ENCODE measurements at places on chromosomes 13 and 19. TPM values are rescaled to one million over a fixed set of nuclear protein-coding genes. Genes with fewer than 3 reads are reported as not detected.

GRCh38 chr13:44573071-44573470 lies 3.1 kb downstream of the TSC22D1 start:
- no peak for DNase-seq

GRCh38 chr19:14497228-14497921 lies 1.4 kb upstream of the GIPC1 start:
- peak; percentile 51 for DNase-seq

The BCL2L12 gene
- total RNA-seq = 29.4 TPM

DNA sequence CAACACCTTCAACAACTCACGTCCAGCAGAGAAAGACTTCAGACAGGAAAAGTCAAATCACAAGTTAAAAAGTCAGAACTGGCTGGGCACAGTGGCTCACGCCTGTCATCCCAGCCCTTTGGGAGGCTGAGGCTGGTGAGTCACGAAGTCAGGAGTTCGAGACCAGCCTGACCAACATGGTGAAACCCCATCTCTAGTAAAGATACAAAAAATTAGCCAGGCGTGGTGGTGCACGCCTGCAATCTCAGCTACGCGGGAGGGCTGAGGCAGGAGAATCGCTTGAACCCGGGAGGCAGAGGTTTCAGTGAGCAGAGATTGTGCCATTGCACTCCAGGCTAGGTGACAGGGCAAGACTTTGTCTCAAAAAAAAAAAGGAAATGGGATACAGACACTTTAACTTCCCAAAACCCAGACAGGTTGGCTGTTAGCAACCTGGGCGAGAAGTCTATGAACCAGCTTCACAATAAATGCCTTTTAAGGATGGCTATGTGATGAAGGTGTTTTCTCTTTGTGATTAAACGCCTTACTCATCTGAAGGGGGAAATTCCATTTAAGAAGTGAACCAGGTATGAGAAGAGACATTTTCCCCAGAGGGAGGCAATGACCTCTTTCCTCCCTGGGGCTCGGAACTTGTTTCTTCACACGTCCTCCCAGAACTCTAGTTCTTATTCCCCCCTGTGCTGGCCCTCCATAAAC lies 80.4 kb downstream of the INSR start:
- no peak for DNase-seq

- DNase-seq = peak; percentile 98
Measured at GRCh38 chr13:67574320-67575233, 344.4 kb upstream of the PCDH9 start.

DNA sequence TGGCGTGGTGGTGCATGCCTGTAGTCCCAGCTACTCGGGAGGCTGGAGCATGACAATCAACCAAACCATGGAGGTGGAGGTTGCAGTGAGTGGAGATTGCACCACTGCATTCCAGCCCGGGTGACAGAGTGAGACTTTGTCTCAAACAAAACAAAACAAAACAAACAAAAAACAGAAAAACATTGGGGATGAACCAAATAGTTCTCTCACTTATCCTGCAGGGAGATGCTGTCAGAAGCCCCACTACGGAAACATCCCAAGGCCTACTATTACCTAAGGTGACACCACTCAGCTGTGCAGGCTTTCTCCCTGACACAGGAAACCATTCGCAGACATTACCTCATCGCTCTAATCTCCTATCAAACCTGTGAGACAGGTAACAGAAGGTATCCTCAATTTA lies 113.5 kb downstream of the FOXO1 start:
- no peak for DNase-seq

The CYP4F12 gene
- 0.56 TPM for total RNA-seq
